H1 (cell line): ENCODE measurements at places on chromosomes 3 and 15.

- DNase-seq = no peak
Measured at GRCh38 chr3:46954178-46954577, 22.4 kb downstream of the CCDC12 start.

DNA sequence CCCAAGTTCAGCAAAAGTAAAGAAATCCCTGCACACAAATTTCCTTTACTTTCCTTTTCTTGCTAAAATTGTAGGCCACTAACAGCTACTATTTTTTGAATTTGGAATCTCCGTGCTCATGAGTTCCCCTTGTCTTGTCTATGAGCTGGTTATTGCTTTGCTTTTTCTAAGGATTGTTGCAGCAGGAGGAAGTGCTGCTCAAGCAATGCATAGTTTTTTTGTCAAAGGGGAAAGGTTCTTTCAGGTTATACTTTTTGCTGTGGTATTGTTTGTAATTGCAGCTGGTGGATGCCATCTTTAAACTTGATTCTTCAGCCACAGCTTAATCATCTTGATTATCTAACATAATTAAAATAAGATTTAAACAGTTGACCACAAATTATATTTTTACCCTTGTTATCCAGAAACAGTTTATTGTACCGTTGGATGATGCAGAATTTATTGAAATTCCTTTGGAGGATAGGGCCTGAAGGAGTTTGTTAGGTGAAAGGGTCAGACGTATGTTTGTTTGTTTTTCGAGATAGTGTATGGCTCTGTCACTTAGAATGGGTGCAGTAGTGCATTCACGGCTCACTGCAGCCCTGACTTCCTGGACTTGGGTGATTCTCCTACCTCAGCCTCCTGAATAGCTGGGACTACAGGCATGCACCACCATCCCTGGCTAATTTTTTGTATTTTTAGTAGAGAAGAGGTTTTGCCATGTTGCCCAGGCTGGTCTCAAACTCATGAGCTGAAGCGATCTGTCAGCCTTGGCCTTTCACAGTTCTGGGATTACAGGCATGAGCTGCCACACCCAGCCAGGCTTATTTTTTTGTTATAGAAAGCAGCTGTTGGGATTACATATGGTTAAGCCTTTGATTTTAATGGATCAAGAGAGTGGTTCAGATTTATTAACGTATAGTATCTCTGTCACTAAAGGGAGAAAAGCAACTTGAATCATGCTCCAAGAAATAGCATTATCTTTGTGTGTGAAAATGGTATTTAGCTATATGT is 11.7 kb downstream of the MGA start:
- DNase-seq = no peak

- no peak for DNase-seq
Measured at GRCh38 chr3:127808197-127808596, 14.1 kb downstream of the MGLL start.

DNA sequence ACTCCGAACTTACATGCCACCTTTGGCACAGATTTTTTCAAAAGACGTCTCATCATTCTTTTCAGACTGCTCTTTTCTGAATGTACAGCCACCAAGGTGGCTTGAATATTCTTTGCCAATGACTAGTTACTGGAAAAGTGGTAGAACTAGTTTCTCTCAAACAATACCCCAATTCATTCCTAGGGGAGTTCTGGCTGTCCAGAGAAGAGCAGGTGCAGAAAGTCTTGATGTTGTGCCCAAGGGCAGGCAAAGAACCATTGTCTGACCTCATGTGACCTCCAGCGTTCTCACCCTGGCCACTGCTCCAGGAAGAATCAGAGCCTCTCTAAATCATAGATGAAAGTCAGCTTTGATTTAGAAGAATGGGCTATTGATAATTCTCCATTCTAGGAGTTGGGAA is 5.5 kb downstream of the LMOD3 start:
- no peak for DNase-seq

GRCh38 chr3:184496933-184497332 is 64.7 kb upstream of the EPHB3 start:
- no peak for DNase-seq

DNA sequence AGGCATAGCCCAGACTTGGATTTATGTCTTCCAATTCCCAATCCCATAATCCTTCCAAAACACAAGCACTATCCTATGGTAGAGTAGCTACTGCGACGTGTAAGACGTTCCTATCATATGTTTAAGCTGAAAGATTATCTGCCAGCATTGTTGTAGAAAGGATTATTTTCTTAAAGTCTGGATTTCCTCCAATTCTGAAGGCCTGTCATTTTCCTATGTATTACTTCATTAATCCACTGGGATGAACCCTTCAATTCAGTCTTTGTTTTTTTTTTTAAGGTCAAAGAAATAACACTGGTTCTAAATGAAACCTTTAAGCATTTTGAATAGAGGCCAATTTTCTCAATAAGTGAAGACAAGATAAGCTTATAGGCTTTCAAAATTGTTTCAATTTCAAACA is 289.0 kb downstream of the SLC9A9 start:
- DNase-seq = no peak

- DNase-seq = peak; percentile 83
Measured at GRCh38 chr3:13141991-13142412, 68.8 kb upstream of the IQSEC1 start.

GRCh38 chr3:71063773-71064290 is 519.7 kb downstream of the FOXP1 start:
- no peak for DNase-seq

- no peak for DNase-seq
Measured at GRCh38 chr3:177426878-177427495, 229.7 kb upstream of the TBL1XR1 start.

- DNase-seq = no peak
Measured at GRCh38 chr3:183437061-183437460, 8.6 kb upstream of the MCF2L2 start.

DNA sequence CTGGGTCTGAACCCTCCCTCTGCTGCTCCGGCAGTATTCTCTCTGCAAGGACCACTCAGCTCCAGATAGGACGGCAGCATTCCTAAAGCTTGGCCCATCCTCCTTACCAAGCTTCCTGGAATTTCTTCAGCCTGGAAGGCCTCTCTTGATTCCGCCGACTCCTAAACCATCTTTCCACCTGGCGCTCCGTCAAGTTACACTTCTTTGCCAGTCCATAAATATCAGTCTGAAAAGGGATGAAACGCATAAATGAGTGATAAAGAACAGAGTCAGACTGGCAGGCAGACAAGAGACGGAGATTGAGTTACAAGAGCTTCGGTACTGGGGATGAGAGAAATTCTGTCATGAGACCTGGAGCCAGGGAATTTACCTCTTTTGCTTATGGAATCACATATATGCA is 44.3 kb downstream of the CERS3 start:
- DNase-seq = no peak

- no peak for DNase-seq
Measured at GRCh38 chr15:40044717-40045571, 6.0 kb upstream of the SRP14 start.

GRCh38 chr15:27701014-27701413 is 398.1 kb downstream of the OCA2 start:
- no peak for DNase-seq

DNA sequence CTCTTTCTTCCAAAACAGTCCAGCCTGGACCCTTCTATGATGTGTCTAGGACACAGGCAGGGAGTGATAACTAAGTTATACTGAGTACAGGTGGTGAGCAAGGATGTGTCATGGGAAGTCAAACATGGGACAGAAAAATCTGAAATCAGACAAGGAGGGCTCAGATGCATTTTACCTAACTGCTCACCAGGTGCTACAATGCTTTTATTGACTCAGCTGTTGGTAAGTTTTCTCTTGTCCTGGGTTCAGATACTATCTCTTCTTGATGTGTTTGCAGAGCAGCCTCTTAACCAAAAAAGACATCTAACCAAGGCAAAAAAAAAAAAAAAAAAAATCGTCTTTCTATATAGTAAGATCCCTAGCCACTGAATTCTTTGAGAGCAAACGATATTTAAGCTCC is 378.6 kb downstream of the VPS13C start:
- DNase-seq = no peak

DNA sequence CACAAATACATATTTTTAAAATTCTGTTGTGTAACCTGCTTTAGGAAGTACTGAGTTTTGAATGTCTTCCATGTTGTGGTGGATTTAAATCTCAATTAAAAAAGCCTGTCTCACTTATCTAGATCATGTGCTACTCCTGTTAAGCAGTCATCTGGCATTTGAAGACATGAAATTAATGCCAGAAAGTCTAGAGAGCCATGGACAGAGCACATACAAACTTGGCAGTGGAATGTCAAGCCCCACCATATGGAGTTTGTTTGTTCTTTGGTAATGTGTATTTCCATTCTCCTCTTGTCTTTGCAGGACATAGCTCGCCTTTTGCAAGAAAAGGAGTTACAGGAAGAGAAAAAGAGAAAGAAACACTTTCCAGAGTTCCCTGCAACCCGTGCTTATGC is 39.3 kb upstream of the UTS2B start:
- no peak for DNase-seq

DNA sequence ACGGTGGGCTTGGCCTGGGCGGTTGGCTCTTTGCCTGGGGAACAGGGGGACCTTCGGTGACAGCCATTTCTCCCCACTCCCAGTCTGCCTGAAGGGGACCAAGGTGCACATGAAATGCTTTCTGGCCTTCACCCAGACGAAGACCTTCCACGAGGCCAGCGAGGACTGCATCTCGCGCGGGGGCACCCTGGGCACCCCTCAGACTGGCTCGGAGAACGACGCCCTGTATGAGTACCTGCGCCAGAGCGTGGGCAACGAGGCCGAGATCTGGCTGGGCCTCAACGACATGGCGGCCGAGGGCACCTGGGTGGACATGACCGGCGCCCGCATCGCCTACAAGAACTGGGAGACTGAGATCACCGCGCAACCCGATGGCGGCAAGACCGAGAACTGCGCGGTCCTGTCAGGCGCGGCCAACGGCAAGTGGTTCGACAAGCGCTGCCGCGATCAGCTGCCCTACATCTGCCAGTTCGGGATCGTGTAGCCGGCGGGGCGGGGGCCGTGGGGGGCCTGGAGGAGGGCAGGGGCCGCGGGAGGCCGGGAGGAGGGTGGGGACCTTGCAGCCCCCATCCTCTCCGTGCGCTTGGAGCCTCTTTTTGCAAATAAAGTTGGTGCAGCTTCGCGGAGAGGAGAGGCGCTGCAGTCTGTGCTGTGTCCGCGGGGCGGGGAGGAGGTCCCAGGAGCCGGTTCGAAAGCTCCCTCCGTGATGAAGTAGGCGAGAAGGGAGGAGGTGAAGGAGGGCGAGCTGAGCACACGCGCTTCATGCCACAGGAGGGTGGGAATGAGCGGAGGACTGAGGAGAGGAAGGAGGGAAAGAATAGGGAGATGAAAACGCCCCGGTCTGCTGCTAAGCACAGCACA is 9.6 kb downstream of the CLEC3B start:
- no peak for DNase-seq

DNA sequence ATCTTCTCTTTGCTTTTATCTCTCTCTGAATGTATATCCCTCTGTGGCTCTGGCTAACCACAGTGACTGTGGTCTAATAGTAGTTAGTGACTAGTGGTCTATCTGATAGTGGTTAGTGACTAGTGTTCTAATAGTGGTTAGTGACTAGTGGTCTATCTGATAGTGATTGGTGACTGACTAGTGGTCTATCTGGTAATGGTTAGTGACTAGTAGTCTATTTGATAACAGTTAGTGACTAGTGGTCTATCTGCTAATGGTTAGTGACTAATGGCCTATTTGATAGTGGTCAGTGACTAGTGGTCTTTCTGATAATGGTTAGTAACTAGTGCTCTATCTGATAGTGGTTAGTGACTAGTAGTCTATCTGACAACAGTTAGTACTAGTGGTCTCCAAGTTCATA is 110.5 kb downstream of the MDFIC2 start:
- DNase-seq = no peak

- no peak for DNase-seq
Measured at GRCh38 chr3:45227946-45228345, 1.9 kb upstream of the TMEM158 start.

- no peak for DNase-seq
Measured at GRCh38 chr3:50193286-50193685, 1.9 kb downstream of the GNAT1 start.

DNA sequence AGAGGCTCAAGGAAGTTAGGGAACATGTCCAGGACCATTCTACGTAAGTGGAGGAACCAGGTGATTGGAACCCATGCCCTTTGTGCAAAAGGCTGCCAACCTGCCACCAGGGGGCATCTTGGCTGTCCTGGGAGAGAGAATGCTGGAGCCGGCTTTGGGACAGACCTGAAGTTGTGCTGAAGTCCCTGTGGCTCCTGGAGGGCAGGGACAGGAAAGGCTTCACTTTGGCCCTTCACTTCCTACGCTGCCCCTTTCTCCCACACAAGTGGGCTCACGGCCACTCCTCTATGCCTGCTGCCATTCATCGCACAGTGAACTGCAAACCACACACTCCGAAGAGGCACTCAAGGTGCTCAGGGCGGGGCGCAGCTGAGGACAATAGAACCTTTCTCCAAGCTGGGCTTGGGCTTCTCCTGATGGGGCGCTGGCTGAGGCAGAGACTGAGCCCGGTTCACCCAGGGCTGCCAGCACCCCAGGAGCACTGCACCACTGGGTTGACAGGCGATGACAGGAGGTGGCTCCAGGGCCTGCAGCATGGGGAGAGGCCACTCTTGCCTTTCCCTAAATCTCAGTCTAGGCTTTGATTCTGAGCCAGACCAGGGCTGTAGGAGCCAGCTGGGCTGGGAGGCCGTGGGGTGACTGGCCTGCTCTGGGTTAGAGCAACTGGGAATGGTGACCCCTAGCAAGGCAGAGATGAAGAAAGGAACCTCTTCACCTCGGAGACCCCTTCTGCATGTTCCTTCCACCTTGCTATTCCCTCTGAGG is 8.4 kb downstream of the SHF start:
- DNase-seq = peak; percentile 75

- DNase-seq = peak; percentile 47
Measured at GRCh38 chr3:147406028-147406931, at the start of gene ZIC4. Gene ZIC4, minus strand, starts transcription at chr3:147406543. Its CDS starts 3,746 bp downstream, at chr3:147402797.

DNA sequence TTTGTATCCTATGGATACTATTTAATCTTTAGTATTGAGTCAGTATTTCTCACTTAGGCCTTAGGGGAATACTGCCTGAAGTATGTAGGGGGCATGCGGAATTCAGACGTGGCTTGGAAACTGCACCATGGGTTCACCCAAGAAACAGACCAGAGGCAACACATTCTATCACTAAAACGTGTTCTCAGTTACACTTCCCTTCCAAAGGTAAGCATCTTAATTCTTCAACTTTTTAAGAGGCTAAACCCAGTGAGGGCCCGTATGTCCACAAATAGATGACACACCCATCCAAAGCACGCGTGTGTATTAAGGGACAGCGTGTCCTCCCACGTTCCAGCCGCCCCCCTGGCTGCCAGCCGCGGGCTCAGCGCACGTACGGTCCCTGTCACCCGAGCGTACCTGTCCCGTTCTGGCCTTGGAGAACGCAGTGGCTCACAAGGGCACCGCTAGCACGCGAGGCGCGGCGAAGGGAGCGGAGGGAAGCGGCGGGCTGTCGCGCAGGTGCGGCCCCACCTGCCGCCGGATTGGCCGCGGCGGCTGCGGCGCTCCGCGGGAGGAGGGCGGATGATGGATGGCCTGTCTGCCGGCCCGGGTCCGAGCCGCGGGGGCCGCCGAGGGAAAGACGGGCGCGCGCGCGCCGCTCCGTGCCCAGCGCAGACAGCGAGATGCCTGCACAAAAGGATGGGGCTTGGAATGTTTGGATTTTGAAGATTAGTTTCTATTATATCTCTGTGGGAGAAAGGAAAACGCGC is 1003.9 kb upstream of the NR2F2 start:
- peak; percentile 64 for DNase-seq

GRCh38 chr3:54965746-54966145 is 37.9 kb upstream of the LRTM1 start:
- no peak for DNase-seq
